ENCODE measurements at places on chromosomes 7 and 10. TPM values are rescaled to one million over a fixed set of nuclear protein-coding genes. Genes with fewer than 3 reads are reported as not detected.

- ATAC-seq, result no peak
Measured at GRCh38 chr7:157658851-157659412, 322.1 kb downstream of the DNAJB6 start.

The GIMAP6 gene
- 2.4 TPM for total RNA-seq

GRCh38 chr10:77787440-77787839, 139.1 kb downstream of the DLG5 start:
- ATAC-seq, result no peak

- ATAC-seq, result peak; percentile 58
Measured at GRCh38 chr10:47311193-47311931, 10.9 kb upstream of the GDF2 start.

DNA sequence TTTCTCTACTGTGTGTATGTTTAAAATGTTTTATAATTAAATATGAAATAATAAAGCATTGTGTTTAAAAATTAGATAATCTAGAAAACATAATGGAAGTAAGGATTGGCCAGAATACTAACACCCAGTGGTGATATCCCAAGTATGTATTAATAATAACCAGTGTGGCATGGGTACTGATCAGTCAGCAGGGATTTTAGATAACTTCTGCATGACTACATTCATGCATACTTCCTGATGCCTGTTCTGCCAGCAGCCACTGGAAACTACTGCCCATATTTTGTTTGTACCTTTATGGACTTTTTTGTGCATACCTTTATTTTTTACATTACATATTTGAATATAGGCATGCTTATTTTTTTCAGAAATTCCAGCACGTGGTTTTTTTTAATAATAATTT, 156.6 kb upstream of the TMEM196 start:
- ATAC-seq, result no peak

The SHH gene
- not detected for total RNA-seq

- ATAC-seq, result no peak
Measured at GRCh38 chr7:96161897-96162296, 160.0 kb downstream of the SLC25A13 start.

DNA sequence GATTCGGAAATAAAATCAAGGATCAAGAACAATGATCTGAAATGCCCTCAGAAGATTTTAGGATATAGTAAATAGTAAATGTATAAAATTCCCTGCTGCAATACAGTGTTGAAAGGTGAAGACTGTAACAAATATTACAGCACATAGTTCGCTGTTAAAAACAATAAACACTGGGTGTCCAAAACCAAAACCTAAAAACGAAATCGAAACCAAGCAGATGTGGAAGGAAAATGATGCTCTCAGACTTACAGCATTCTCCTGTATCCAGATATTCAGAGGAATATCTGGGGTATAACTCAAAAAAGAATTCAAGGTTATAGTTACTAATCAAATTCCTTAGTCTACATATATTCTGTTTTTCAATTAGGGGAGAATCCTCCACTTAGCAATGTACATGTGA, 708.1 kb upstream of the PCDH15 start:
- no peak for ATAC-seq

DNA sequence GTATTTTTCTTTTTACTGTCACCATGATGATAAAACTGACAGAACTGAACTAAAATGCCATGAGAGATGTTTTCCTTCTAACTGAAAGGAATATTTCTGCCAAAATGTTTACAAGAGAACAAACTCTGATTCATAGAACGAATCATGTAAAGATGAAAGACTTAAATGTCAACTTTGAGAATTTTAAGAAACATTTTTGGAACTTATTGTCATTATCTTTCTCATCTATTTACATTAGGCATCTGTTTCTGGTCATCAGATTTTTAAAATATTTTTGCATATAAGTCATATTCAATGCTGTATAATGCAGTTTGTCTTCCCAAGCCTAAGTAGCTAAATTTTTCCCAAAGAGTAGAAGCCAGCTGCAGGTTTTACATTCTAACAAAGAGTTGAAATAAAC, 358.5 kb downstream of the TFEC start:
- no peak for ATAC-seq

DNA sequence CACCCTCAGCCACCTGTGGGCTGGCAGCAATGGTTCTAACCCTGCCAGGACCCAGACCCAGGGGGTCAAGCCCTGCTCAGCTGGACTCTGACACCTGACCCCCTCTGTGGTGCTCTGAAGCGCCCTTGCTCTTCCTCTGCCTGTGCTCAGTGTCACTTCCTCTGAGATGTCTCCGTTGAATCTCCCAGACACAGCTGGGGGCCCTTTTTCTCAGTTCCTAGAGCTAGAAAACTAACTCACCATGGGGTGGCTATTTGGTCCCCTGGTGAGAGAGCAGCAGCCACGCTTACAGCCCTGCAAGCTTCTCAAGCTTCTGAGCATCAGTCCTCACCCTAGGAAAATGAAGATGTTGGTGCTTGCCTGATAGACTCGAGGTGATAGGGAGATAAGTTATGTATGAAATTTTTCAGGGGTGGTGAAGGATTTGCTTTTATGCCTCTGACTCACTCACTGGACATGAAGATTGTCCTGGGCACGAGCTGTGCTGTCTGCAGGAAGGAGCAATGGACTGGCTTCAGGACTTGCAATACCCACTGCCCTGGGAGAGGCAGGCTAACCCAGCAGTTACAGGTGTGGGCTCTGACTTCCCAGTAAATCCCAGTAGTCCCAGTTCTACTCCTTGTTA, 29.6 kb downstream of the COL13A1 start:
- ATAC-seq, result no peak

The GALNT11 gene
- 16.9 TPM for total RNA-seq

GRCh38 chr7:94590526-94591162, 65.3 kb downstream of the SGCE start:
- no peak for ATAC-seq

The LCOR gene
- total RNA-seq, result 26.8 TPM

The TMEM130 gene
- total RNA-seq, result not detected

DNA sequence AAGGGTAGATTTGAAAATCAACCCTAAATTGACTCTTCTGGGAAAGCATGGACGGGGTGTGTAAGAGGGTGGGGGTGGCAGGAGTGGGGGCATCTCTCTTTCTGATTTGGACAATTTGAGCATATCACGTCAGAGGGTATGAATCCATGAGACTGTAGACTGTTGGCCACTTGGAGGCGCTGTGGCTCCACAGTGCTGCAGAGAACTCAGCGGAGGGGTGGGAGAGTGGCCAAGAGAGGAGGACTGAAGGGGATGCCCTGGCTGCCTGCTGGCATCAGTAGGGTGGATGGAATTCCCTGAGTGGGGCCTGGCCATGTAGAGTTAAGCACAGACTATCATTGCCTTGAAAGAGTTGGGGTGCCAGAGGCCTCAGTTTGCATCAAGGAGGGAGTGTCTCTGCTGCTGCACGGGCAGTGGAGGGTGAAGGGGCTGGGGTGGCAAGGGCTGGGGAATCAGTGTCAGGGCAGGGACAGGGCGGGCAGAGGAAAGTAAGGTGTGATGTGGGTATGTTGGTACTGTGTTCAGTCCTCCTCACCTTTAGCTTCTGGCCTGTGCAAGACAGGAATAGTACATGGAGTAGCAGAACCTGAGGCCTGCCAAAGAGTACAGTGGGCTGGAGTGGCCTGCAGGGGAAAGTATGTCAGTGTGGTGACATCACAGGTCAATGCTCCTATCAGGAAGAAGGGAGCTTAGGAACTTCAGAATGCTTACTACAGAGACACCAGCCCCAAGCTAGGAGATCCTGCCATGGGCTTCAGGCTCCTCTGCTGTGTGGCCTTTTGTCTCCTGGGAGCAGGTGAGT, 133.5 kb upstream of the PRSS58 start:
- ATAC-seq, result no peak

- peak; percentile 43 for ATAC-seq
Measured at GRCh38 chr10:63430091-63430998, 35.4 kb downstream of the JMJD1C start.

The IMPDH1 gene
- 38.5 TPM for total RNA-seq

- ATAC-seq, result peak; percentile 12
Measured at GRCh38 chr10:49418328-49418727, 22.4 kb upstream of the DRGX start.

- ATAC-seq, result no peak
Measured at GRCh38 chr10:95525033-95525418, 36.1 kb downstream of the SORBS1 start.

The PALD1 gene
- 4.6 TPM for total RNA-seq

The WEE2 gene
- total RNA-seq, result not detected

DNA sequence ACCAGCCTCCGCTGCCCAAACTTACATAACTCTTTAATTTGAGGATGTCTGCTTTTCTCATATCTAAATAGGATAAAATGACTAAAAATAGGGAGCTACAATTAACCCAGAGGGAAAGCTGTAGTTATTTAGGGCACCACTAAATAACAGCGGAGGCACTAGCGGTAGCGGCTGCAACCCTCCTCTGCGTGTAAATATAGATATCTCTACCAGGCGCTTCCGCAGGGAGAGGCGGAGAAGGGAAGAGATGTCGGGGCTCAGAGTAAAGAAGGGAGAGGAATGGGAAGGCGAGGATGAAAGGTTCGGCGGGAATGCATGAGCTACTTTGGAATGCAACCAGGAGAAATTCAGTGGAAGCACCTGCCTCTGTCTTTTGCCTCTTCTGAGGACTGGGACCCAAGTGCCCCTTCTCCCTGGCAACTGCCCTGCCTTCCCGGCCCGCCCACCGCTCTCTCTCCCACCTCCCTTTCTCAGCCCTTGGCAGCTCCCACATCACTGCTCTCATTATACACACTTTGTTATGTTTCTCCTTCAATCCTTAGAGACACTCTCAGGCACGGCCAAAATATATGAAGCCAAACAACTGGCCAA, 698.3 kb downstream of the PARD3 start:
- ATAC-seq, result no peak

DNA sequence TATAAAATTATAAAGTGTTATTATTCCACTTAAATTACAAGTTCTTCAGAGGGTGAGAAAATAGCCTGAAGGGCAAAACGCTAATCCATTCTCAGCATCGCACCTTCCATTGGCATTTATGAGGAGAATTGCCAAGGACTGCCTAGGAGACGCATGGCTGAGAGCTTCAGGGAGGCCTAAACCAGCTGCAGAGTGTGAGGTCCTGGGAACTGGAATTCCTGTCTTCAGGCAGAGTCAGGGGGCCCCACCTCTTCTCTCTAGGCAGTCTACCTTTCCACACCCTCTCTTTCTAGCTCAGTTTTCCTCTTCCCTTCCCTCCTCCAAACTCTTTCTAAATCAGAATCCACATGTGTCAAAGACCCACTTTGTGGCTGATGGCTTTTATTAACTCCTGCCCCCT, 35.3 kb downstream of the LRRC72 start:
- no peak for ATAC-seq

The PPP1R3C gene
- 91.9 TPM for total RNA-seq

GRCh38 chr7:51335057-51335456, 18.4 kb upstream of the COBL start:
- ATAC-seq, result no peak

DNA sequence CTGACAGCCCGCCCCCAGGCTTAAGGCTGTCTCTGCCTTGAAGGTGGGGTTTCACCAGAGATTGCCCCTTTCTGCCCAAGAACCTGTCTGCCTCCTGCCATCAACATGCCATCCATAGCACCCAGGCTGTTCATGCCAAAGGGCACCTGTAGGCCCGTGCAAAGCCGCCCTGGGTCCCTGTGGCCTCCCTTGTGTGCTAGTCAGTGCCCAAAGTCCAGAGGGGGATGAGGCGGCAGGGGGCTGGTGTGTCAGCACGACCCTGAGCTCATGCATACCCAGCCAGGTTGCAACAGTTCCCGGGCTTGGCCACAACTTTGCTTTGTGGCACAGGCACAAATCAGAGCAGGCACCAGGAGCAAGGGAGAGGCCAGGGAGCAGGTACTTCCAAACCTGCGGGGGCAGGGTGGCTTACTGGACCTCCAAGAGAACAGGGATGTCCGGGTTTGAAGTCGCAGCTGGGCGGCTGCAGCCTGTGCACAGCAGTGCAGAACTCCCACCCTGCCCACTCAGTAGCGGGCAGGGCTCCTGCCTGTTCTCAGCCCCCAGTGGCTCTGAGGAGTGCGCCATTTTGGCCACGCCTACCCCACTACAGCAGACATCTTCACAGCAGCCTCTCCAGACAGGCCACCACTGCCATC, 671.1 kb upstream of the GRM3 start:
- no peak for ATAC-seq

DNA sequence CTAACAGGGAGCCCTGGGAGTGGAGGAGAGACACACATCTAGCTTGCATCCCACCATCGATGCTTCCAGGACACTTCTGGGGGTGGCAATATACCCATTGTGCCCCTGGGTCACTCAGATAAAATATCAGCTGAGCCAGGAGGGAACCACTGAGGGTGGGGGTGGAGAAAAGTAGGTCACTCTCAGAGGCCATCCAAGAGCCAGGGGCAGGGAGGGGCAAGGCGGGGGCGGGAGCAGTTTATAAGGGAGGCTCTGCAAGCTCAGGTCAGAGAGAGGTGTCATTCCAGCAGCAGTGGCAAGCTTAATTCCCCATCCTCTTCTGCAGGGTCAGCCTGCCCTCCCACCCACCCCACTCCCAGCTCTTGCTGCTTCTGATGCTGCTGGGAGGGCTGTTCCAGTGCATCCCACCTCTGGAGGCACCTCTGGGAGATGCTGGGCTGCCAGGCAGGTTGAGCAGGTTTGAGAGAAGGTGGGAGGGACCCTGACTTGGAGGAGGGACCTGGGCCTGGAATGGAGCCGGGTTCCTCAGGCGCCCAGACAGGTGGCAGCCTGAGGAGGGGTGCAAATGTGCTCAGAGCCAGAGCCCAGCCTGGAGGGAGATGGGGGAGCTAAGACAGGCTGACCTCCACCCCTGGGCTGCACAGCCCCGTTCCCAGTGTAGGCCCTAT, 20.1 kb upstream of the TLX1 start:
- ATAC-seq, result peak; percentile 70

The ADAM22 gene
- total RNA-seq, result 0.24 TPM

GRCh38 chr7:105999256-105999655, 36.2 kb downstream of the CDHR3 start:
- ATAC-seq, result no peak

GRCh38 chr7:17275749-17276671, 22.4 kb upstream of the AHR start:
- no peak for ATAC-seq

The CCL24 gene
- total RNA-seq, result 0.56 TPM

DNA sequence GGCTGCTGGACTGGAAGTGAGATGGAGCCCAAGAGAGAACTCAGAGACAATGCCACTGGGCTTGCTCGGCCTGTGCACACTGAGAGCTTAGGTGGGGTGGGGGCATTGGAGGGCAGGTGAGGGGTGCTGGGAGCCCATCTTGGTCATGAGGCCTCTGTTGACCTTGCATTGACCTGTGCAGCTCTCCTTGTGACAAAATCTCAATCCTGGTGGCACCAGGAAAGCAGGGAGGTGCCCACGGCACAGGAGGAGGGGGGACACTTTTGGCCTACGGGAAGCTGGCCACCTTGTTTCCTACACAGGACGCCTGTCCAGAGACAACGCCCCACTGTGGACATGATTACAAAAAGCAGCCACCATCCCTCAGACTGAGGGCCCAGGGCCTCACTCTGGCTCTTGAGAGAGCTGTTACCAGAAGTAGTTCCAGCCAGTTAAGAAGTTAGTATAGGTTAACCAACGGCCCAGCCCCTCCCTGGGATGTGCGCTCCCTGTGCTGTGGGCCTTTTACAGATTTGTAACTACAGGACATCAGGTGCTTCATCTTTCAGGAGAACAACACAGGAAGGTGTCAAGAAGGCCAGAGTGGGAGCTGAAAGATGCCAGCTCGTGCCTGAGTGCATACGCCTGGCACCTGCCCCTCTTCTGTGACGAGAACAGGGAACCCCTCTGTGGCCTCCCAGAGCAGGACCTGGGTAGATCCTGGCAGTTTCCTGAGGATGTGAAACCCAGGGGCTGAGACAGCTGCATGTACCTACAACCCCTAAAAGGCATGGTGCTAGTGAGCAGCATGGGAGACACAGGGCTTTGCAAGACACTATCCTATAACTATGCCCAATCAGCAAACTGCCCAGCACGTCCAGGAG, 10.3 kb downstream of the PKD1L1 start:
- peak; percentile 5 for ATAC-seq
